ENCODE measurements at places on chromosomes 3 and 15. TPM values are rescaled to one million over a fixed set of nuclear protein-coding genes. Genes with fewer than 3 reads are reported as not detected.

KIF9 gene
- 14.6 TPM for polyA plus RNA-seq

CPLX3 gene
- polyA plus RNA-seq = not detected

DNA sequence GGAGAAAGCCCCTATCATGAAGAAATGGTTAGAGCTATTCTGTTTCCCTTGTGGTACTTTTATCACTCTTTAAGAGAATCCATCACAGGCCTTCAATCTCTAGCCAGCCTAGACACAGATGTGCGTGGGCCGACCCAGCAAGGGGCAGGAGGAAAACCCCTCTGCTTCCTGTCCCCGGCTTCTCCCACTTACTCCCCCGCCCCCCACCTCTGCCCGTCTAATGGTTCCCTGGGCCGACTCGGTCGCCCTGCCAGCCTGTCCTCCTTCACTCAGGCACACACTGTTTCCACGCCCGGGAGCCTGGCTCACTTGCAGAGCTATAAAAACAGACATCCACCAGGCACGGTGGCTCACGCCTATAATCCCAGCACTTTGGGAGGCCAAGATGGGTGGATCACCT, 58.3 kb upstream of the TFRC start:
- 0 out of 2 replicates have a peak, but pooled peaks cover 9% of the 10 kb centered on the region for H3K27me3 ChIP-seq
- H3K36me3 ChIP-seq = no peaks in the 10 kb centered on the region
- no peak overlapping the region for H3K4me3 ChIP-seq
- H3K27ac ChIP-seq = no peak overlapping the region

DNA sequence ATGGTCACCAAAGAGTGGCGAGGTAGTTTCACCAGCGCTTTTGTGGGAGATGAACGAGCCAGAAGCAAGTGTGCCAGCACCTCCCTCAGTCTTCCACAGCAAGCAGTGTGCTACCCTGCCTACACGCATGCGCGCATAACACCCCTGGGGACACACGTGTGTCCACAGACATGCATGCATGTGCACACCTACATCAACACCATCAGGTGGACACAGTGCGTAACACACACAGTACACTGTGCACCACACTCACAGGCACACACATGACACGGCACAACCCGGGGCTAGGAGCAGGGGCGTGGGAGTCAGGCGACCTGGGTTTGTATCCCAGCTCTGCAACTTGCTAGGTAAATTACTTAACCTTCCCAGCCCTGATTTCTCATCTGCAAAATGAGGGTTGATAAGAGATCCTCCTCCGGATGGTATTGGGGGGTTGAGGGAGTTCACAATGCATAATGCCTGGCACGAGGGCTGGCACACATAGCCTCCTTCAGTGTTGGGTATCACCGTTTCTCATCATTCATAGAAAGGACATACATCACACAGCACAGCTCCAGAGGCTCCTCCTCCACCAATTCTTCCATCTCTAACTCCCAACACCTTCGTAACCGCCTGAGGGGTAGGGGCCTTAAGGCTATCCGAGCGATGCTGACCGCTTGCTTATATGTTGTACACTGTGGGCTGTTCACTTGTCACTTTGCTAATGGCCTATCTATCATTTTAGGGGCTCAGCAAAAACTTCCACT, 174.9 kb downstream of the SMAD6 start:
- H3K4me3 ChIP-seq = no peak overlapping the region

DNA sequence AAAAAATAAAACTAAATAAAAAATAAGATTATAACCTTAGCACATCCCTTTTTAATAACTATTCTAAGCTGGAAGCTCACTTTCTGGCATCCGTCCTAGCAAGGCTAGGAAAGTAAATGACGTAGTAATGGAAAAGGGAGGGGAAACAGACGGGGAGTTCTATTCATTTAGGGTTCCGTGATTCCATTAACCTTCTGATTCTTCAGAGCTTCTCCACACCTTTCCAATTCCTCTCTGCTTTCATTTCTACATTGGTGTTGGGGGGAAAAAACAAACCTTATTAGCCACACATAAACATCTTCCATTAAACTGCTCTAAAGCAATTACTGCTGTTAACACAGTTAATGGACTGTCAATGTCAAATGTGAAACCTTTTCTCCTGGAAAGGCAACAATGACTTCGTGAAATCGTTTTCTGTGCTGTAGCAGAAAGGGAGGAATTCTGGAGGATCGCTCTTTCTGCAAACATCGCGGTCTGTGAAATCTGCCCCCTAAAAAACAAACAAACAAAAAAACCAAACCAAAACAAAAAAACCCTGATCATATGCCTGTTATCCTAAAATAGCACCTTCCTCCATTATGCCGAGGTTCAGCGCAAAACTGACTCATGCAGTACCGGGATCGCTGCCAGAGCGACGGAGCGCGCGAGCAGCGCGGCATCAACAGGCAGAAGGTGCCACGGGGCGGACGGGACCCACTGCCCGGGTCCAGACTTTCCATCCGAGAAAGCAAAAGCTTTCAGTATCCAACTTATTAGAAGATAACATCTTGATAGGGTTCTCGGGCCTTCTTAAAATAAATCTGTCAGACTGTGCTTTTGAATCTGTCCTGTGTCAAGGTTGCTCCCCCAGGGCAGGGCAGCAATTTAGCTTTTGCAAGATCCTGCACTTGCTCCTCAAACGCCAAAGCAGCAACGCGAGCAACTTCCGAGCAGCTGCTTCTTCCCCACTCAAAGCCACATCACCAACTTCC, 156.2 kb downstream of the FGF12 start:
- no peaks in the 10 kb centered on the region for H3K27me3 ChIP-seq
- H3K36me3 ChIP-seq = no peaks in the 10 kb centered on the region
- peak; percentile 82 for DNase-seq
- no peak overlapping the region for H3K27ac ChIP-seq

Measured in GM23248 (cell line).